ENCODE measurements at places on chromosomes 5 and 9.

DNA sequence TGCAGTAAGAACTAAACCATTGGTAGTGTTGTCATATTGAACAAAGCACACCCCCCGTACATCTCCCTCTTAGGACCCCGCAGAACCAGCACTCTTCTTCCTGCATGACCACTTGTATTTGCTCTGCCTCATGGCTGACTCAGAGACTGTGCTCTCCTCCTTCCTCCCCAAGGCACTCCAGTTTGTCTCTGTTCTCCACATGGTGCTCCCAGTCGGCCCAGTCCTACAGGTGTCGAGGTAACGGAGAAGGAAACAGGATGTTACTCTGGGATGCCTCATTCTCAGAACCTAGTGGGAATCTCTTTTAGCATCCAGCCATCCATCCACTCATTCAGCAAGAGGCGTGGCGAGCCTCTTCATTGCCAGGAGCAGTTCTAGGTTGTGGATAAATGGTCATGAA is 97.0 kb upstream of the NIPAL4 start:
- no peak for DNase-seq

- DNase-seq = no peak
These were observed 9.4 kb downstream of the KCNT1 start for GRCh38 chr9:135711391-135711790.

GRCh38 chr9:130912932-130913598 is 16.5 kb upstream of the QRFP start:
- DNase-seq = no peak

- no peak for DNase-seq
These were observed 159.2 kb upstream of the WWC1 start for GRCh38 chr5:168132241-168132641.

All from suppressor macrophage treated with lipopolysaccharide for 1 hour (primary cell).